ENCODE measurements at places on chromosomes 13 and 19.

DNA sequence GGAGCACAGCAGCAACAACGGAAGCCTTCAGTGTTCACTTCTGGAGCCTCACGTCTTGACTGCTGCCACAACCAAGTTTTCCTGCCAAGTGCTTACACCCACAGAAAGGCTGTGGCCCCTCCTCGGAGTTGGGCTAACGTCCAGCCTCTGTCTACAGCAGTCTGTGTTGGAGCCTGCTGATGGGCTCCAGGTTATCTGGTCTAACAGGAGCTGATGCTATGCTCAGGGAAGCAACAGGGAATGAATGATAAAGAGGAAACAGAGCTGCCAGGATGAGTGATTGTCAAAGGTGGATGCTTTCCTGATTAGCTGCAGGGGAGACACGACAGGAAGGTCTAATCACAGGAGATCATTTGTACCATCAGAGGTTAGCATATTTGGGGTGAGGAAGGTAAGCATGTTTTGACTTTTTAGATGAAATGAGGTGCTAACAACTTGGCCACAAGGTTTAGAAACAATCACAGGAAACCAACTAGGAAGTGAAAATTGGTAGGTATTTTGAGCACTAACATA, 53.8 kb upstream of the RCBTB2 start:
- DNase-seq: no peak

GRCh38 chr13:58908019-58908679, 1255.6 kb downstream of the DIAPH3 start:
- DNase-seq: no peak

GRCh38 chr13:73231471-73231870, 172.7 kb downstream of the KLF5 start:
- no peak for DNase-seq

DNA sequence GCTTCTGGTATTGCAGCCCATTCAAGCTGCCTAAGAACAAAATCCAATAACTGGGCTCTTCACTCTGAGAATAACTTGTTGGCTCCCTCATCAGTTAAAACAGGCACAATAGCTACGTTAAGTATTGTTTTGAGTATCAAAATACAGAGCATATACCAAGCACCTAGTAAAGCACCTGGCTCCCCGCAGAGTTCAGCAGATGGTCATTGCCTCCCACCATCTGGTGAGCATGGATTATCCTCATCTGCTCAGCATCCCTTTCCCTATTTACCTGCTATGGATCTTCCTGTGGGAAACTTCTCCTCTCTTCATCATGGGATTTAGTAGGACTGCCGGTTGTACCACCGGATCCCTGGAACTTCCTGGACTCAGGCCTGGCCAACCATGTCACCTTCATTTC, 199.2 kb upstream of the MAB21L1 start:
- DNase-seq: no peak

GRCh38 chr19:49716154-49716553, 25.2 kb downstream of the CPT1C start:
- no peak for DNase-seq

DNA sequence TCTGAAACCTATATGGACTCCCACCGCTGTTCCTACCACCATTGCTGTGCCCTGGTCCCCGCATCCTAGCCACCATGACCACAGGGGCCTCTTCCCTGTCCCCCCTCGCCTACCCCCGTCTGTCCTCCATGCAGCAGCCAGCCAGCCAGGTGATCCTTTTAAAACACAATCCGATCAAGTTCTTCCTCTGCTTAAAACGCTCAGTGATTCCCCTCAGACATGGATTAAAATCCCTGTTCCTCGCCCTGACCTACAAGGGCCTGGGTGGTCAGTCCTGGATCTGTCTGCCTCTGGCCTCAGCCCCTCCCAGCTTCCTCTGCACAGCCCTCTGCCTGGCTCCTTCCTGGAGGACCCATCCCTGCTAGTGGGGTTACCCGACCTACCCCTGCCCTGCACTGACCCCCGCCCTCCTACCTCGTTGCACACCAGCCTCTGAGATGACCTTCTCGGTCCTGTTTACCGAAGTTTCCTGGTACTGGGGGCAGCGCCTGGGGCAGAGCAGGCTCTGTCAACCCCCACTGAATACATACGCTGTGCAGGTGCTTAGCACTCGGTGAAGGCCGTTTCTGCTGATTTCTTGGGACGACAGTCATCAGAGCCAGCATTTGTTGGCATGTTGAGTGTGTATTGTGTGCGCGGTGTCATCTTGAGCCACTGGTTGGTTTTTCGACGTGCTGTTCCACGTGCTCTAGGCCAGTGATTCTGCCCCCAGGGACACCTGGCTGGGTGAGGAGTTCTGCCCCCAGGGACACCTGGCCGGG, 14.7 kb upstream of the LENG8 start:
- no peak for DNase-seq

- DNase-seq: peak; percentile 81
Measured at GRCh38 chr19:35528218-35529038, at the start of gene SBSN. TSS of gene SBSN (minus strand) at chr19:35528311. CDS start at chr19:35528281, 30 bp downstream.

DNA sequence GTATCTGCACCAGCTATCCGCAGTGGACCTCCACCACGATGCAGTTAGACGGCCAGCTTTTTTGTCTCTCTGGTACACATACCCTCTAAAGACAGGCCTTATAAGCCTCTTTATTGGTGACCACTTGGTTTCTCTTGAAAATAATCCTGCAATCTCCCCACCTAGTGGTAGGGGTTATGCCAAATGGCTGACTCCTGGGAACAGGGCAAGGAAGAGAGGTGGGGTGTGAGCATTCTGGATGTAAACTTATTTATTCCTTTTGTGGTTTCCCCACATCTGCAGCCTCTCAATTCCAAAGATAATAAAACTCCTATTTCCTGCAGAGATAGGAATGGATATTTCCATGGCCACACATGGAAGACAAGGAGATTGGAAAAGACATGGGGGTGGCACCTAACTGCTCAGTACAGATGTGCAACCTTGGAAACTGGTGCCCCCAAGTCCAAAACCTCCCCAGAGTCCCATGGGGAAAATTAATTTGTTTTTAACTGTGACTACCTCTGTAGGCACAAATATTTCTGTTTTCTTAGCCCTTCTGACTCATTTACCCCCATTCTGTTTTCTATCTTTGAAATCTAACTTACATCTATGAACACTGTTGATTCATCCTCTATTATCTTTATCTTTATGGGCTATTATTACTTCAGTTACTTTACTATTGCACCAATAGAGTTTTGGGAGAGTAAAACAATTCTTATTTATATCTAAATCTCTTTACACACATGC, 112.7 kb upstream of the TSHZ3 start:
- DNase-seq: no peak

GRCh38 chr13:86870444-86870843, 800.7 kb upstream of the SLITRK5 start:
- no peak for DNase-seq

DNA sequence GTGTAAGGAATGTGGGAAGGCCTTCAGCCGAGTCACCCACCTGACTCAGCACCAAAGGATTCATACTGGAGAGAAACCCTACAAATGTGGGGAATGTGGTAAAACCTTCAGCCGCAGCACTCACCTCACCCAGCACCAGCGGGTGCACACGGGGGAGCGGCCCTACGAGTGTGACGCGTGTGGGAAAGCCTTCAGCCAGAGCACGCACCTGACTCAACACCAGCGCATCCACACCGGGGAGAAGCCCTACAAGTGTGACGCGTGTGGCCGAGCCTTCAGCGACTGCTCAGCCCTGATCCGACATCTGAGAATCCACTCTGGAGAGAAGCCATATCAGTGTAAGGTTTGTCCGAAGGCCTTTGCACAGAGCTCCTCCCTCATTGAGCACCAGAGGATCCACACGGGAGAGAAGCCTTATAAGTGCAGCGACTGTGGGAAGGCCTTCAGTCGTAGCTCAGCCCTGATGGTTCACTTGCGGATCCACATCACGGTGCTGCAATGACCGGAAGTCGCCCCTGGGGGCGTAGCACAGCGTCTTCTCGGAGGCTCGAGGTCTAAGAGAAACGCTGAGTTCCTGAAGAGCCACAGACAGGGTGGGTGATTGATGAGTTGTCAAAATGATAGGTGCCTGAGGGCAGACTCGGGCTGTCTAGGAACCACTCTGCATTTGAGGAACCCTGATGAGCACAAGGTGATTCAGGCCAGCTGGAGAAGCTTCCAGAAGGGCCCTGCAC, 12.2 kb downstream of the ZSCAN22 start:
- no peak for DNase-seq

DNA sequence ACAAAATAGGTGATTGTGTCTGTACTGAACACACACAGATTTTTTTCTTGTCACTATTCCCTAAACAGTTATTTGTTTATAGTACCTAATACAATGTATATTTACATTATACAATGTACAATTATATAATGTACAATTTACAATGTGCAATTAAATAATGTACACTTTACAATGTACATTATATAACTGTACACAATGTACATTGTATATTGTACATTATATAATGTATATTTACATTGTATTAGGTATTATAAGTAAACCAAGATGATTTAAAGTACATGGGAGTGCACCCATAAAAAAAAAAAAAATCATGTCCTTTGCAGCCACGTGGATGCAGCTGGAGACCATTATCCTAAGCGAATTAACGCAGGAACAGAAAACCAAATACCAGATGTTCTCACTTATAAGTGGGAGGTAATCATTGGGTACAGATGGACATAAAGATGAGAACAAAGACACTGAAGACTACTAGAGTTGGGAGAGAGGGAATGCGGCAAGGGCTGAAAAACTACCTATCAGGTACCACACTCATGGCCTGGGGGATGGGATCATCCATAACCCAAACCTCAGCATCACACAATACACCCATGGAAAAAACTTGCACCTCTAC, 68.1 kb downstream of the ABCC4 start:
- DNase-seq: no peak

GRCh38 chr19:49877879-49878743, 609 bp downstream of the TBC1D17 start:
- DNase-seq: peak; percentile 98

DNA sequence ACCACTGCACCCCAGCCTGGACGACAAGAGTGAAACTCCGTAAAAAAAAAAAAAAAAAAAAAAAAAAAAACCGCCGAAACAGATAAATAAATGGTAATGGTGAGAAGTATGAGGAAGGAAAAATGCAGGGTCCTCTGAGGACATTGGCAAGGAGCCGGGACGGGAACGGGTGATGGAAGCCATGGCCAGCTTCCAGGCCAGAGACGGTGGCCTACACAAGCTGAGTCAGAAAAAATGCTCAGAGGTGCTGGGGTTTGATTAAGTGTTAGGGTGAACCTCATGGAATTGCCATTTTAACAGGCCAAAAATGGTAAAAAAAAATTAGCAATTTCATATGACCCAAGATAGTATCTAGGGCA, 866 bp upstream of the ZSWIM4 start:
- DNase-seq: peak; percentile 80

- peak; percentile 87 for DNase-seq
Measured at GRCh38 chr19:45508861-45509691, 1.8 kb downstream of the VASP start.

Measured in AG08396 (cell line).